ENCODE measurements at places on chromosomes 16 and 17.
A peak's percentile ranks its signal among the peaks of the same experiment; 100 is the strongest.

DNA sequence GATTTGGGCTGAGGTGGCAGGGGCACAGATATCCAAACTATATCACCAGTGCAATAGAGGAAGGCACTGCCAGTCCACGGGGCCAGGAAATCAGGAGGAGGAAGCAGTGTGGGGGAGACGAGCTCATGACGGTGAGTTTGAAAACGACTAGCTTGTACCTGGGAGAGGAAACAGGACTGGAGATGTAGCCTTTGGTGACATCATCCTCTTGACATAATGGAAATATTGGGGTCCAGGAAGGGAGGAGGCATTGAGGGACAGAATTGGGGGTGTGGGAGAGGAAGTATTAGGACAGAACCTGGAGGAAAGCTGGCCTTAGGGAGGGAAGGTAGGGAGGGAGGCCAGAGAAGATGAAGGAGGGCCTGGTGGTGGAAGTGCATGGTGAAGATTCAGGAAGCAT lies 109.1 kb downstream of the RGS9 start:
- H3K27me3 ChIP-seq, result peaks cover 5% of the 10 kb centered on the region
- H3K27ac ChIP-seq, result no peak overlapping the region
- H3K4me3 ChIP-seq, result no peak overlapping the region
- H3K4me1 ChIP-seq, result peaks cover 9% of the 10 kb centered on the region

DNA sequence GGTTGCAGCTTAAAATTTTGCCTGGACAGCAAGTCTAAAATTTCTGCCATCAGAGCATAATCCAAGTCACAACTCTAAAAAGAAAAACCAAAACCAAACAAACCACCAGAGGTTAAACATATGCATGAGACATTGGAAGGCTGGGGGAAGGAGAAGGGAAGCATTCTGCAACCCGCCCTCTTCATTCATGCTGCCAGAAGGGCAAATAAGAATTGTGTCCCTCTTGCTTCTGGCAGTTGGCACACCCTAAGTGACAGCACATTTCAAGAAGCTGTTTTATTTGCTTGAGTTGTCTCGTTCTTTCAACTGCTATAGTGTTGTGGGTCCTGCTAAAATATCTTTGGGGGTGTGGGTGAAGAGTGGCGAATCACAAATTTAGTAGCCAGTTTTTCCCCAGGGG lies 99.6 kb downstream of the SKAP1 start:
- H3K27me3 ChIP-seq, result peaks cover 94% of the 10 kb centered on the region
- no peak overlapping the region for H3K4me3 ChIP-seq
- no peak for DNase-seq
- no peaks in the 10 kb centered on the region for H3K36me3 ChIP-seq
- no peaks in the 10 kb centered on the region for H3K4me1 ChIP-seq

- H3K4me3 ChIP-seq, result no peak overlapping the region
- no peaks in the 10 kb centered on the region for H3K36me3 ChIP-seq
- peaks cover 25% of the 10 kb centered on the region for H3K27me3 ChIP-seq
- DNase-seq, result no peak
Observed at GRCh38 chr16:50842013-50842505, 100.2 kb downstream of the CYLD start.

GRCh38 chr17:41683441-41684007 lies 5.2 kb upstream of the EIF1 start:
- H3K4me3 ChIP-seq, result no peak overlapping the region
- DNase-seq, result no peak
- H3K36me3 ChIP-seq, result no peaks in the 10 kb centered on the region
- H3K4me1 ChIP-seq, result peaks cover 21% of the 10 kb centered on the region
- no peak overlapping the region for H3K27ac ChIP-seq

GRCh38 chr17:36701429-36702099 lies 100.2 kb downstream of the MRM1 start:
- peaks cover 81% of the 10 kb centered on the region for H3K27me3 ChIP-seq
- peaks cover 4% of the 10 kb centered on the region for H3K4me1 ChIP-seq
- H3K36me3 ChIP-seq, result no peaks in the 10 kb centered on the region
- no peak overlapping the region for H3K4me3 ChIP-seq

DNA sequence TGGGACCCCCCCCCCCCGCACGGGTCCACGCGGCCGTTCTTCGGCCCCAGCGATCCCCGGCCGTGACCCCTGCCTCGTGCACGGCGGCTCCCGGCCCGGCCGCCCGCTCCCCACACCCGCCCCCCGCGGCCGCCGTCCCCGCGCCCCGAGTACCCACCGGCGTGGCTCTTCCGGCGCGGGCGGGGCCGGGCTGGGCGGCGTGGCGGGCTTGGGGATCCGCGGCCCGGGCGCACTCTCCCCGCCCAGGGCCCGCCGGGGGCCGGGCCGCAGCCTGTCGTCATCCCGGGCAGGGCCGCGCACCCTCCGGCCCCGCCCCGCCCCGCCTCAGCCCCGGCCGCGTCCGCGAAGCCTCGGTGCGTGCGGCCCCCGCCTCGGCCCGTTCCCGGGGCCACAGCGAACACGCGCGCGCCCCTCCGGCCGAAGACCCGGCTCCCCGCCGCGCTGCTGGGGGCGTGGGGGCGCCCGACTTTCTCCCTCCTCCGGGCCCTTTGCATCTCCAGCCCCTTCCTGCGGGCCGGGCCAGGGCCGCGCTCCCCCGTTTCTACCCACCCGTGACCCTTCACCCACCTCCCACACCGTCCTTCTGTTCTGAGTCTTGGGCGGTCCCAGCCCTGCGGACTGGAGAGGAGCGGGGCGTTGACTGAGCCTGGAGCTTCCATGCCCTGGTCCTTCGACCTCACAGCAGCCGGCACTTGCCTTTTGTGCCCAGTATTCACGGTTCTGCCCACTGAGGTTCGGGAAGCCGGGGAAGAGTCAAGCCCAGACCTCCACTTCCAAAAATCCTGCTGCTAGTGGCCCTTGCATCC lies 840 bp downstream of the MYO1C start:
- DNase-seq, result no peak
- no peaks in the 10 kb centered on the region for H3K27me3 ChIP-seq
- peaks cover 59% of the 10 kb centered on the region for H3K4me1 ChIP-seq

- no peak overlapping the region for H3K27ac ChIP-seq
- peaks cover 43% of the 10 kb centered on the region for H3K4me1 ChIP-seq
- H3K4me3 ChIP-seq, result no peak overlapping the region
Observed at GRCh38 chr17:862582-862981, 80.4 kb downstream of the MRM3 start.

DNA sequence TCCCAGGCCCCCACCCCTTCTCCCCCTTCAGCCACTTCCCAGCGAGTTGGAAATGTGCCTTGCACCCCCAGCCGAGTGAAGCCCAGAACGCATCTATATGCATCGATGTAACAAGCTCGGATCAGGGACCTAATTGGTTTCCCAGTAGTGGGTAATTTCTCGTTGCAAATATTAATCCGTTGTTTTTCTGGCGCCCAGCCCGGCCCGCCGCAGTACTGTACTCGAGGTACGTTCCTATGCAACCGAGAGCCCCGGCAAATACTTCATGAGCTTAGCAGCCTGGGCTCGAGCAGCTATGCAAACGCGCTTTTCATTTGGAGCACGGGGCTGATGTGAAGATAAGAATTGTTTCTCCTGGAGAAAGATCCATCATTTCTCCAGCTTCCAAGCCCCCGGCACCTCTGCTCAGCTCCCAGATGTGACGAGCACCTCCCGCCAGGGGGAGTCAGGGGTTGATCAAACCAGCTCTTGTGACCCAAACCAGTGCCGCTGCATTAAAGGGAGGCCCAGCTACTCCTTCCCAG lies 229.8 kb downstream of the KATNIP start:
- peaks cover 18% of the 10 kb centered on the region for H3K36me3 ChIP-seq
- no peak overlapping the region for H3K27ac ChIP-seq
- H3K4me3 ChIP-seq, result no peak overlapping the region
- H3K4me1 ChIP-seq, result peaks cover 11% of the 10 kb centered on the region
- DNase-seq, result no peak
- H3K27me3 ChIP-seq, result no peaks in the 10 kb centered on the region

DNA sequence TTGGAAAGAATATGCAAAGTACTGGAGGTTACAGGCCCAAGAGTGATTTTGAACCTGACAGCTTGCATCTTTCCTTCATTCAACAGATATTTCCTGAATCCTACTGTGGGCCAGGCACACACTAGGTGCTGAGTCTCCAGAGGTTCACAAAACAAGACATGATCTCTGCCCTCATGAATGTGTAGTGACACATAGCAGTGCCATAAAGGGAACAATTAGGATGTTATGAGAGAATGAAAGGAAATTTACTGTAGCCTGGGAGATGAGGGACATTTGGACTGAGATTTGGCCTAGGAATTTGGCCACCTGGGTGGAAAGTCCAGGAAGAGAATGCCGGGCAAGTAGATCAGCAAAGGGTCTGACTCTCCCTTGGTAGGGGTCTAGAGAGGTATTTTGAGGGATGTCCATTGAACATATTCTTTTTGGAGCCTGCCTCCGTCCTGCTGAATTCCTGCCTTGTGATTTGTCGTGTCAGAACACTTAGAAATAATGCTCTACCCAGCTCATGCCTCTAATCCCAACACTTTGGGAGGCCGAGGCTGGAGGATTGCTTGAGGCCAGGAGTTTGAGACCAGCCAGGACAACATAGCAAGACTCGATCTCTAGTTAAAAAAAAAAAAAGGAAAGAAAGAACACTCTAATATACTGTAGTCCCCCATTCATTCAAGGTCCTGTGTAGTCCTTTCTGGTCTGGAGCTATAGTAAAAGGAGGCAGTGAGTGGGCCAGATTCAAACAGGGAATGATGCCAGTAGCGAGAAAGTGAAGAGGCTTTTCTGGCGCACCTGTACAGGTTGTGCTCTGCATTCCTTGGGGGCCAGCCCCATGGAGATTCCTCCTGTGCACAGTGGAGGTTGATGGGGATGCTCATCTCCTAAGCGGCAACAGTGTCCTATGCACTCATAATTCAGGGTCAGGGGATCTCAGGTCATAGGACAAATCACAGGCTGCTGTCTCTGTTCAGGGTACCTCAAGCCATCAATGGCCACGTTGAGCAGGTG lies 90.6 kb upstream of the CLEC18A start:
- no peak for DNase-seq
- no peak overlapping the region for H3K4me3 ChIP-seq
- H3K27ac ChIP-seq, result peak overlapping the region; percentile 46
- H3K4me1 ChIP-seq, result peaks cover 14% of the 10 kb centered on the region
- H3K36me3 ChIP-seq, result no peaks in the 10 kb centered on the region

- H3K27me3 ChIP-seq, result no peaks in the 10 kb centered on the region
- no peaks in the 10 kb centered on the region for H3K4me1 ChIP-seq
- H3K36me3 ChIP-seq, result peaks cover 98% of the 10 kb centered on the region
- no peak overlapping the region for H3K4me3 ChIP-seq
Observed at GRCh38 chr17:31869031-31869430, 10.0 kb upstream of the COPRS start.

- no peaks in the 10 kb centered on the region for H3K36me3 ChIP-seq
- no peak overlapping the region for H3K4me3 ChIP-seq
- no peaks in the 10 kb centered on the region for H3K27me3 ChIP-seq
- no peak overlapping the region for H3K27ac ChIP-seq
- H3K4me1 ChIP-seq, result no peaks in the 10 kb centered on the region
- no peak for DNase-seq
Observed at GRCh38 chr17:57572062-57572461, 173.0 kb downstream of the CCDC182 start.

- H3K4me3 ChIP-seq, result no peak overlapping the region
- peaks cover 74% of the 10 kb centered on the region for H3K36me3 ChIP-seq
- H3K27ac ChIP-seq, result no peak overlapping the region
- no peaks in the 10 kb centered on the region for H3K27me3 ChIP-seq
- H3K4me1 ChIP-seq, result no peaks in the 10 kb centered on the region
- no peak for DNase-seq
Observed at GRCh38 chr17:41882756-41883155, 17.5 kb upstream of the KLHL11 start.

- no peak overlapping the region for H3K4me3 ChIP-seq
- H3K27ac ChIP-seq, result peak overlapping the region; percentile 47
- H3K27me3 ChIP-seq, result no peaks in the 10 kb centered on the region
- peaks cover 26% of the 10 kb centered on the region for H3K4me1 ChIP-seq
Observed at GRCh38 chr16:53817117-53817755, 113.3 kb downstream of the FTO start.

DNA sequence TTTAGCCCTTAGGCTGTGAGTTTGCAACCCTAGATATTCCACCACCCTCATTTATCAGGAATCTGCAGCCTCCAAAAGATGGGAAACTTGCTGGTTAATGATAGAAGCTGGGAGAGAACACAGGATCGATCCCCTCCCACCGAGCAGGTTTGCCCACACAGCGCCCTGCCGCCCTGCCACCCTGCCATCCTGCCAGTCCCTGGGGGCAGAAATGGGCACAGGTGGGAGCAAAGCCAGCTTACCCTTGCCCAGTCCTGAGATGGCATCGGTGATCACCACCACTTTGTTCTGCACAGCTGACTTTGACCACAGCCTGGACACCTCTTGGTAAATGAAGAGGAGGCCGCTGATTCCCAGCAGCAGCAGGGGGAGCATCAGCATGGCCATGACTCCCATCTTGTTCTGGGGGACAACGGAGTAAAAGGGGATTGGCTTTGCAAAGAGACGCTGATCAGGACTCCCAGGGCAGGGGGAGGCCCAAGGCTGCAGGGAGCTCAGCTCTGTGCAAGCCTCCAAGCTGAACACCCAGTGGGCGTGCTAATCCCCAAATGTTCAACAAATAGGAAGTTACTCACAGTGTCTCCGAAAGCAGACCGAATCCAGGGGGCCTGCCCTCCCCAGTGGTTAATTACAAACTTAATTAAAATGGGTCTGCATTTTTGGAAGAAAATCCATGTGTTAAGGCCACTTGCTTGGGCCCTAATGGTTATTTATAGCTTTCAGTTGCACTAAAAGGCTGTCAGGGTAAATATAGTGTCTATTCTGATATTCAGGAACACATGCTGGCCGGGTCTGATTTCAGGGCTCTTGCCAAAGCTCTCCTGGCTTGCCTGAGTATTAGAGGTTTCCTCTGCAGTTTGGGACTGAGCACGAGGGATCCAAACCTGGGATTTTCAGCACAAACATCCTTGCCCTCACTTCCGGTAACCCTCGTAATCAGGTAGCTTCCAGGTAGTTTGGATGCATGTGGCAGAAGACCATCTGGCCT lies at the start of gene DHRS7C:
Gene DHRS7C, minus strand, starts transcription at position 704 of the 988 bp plus-strand sequence. Its CDS starts 308 bp downstream, at position 396.
- H3K4me3 ChIP-seq, result no peak within 1 kb of the TSS
- H3K27ac ChIP-seq, result no peak within 1 kb of the TSS
- H3K4me1 ChIP-seq, result no peaks in the 10 kb centered on the region
- no peak for DNase-seq

DNA sequence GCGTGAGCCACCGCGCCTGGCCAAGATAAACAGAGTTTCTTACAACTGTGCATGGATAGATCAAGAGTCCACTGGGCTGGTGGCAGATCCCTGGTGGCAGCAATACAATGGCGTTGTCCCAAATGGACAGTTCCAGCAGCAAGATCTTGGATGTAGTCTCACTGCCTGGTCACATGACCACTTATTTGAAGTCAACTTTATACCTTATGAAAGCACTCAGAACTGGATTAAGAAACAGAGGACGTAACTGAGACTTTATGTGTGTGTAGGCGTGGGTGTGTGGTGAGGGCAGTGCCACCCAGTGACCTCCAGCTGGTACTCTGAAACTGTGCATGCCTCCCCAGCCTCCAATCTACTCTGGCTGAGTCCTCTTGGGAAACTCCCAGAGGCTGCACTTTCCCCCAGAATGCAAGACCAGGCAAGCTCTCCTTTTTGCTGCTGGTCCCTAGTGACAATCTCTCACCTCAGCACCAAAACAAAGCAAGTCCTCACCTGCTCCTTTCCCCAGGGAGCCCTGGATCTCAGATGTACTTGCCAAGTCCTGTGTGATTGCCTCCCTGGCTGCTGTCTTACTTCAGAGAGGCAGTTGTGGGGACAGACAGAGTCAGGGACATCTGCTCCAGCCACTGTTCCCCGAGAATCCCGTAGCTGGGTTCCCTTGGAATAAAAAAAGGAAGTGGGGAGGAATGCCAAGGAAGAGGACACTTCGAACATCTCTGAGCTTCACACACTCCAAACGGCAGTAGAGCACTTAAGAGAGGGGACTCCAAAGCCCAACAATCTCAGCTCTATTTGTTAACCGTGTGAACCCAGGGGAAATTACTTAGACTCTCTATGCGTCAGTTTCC lies 11.7 kb upstream of the ST6GALNAC2 start:
- peak overlapping the region; percentile 71 for H3K27ac ChIP-seq
- H3K4me3 ChIP-seq, result no peak overlapping the region
- no peaks in the 10 kb centered on the region for H3K36me3 ChIP-seq
- H3K4me1 ChIP-seq, result peaks cover 50% of the 10 kb centered on the region
- no peak for DNase-seq
